Activated CD8-positive, alpha-beta memory T cell treated with anti-CD3 and anti-CD28 coated beads, Interleukin-2, amount 50 U/mL, for 4 hours (primary cell): ENCODE measurements at places on chromosomes 2 and 18.

- no peak for DNase-seq
These were observed 23.0 kb upstream of the TMEM200C start for GRCh38 chr18:5918205-5918858.

GRCh38 chr2:144424559-144425240 lies 95.2 kb downstream of the ZEB2 start:
- DNase-seq = peak; percentile 24

- DNase-seq = no peak
These were observed 83.7 kb downstream of the XIRP2 start for GRCh38 chr2:166972002-166972401.

GRCh38 chr2:126627643-126628042 lies 28.3 kb upstream of the GYPC start:
- no peak for DNase-seq
